Right kidney (tissue), 9 donors: ENCODE measurements at places on chromosomes 16 and 17.

DNA sequence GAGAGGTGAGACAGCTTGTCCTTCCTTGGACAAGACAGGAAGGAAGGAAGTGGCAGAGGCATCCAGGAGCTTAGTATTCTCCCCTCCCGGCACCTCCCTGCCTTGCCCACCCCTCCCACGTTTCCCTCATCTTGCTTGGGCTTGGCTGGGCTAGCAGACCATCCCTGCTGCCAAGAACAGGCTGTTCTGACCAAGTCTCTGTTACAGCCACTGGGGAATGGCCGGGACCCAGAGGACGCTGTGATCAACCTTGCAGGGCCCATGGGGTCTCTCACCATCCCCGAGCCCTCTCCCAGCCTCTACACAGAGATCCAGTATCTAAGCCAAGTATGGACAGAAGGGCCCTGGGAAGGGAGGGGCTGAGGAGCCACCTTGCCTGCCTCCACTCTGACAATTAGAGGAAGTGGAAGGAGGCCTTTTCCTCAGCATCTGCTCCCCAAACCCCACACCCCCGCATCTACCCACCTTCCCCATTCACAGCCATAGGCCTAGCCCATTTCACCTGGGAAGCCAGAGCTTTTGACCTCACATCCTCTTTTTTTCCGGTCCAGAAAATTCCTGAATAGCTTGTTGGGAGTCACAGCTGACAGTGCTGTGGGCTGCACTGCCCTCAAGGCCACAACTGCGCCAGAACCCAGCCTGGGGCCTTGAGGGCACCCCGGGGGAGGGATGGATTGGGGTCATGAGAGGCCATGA, 14.1 kb downstream of the CD300LG start:
- no peak for DNase-seq

GRCh38 chr16:19912455-19913339, 28.0 kb upstream of the GPRC5B start:
- no peak for DNase-seq

GRCh38 chr17:8701754-8702153, 42.9 kb downstream of the CCDC42 start:
- no peak for DNase-seq

- no peak for DNase-seq
Measured at GRCh38 chr16:31420037-31420436, 8.1 kb downstream of the COX6A2 start.

- DNase-seq: no peak
Measured at GRCh38 chr17:39576187-39576586, 31.5 kb downstream of the NEUROD2 start.

GRCh38 chr17:74972107-74972972, at the start of gene HID1:
Gene HID1, minus strand, starts transcription at chr17:74972759. Its CDS starts 103 bp downstream, at chr17:74972656.
- peak; percentile 68 for DNase-seq

- no peak for DNase-seq
Measured at GRCh38 chr16:29141586-29142324, 156.9 kb downstream of the LAT start.

DNA sequence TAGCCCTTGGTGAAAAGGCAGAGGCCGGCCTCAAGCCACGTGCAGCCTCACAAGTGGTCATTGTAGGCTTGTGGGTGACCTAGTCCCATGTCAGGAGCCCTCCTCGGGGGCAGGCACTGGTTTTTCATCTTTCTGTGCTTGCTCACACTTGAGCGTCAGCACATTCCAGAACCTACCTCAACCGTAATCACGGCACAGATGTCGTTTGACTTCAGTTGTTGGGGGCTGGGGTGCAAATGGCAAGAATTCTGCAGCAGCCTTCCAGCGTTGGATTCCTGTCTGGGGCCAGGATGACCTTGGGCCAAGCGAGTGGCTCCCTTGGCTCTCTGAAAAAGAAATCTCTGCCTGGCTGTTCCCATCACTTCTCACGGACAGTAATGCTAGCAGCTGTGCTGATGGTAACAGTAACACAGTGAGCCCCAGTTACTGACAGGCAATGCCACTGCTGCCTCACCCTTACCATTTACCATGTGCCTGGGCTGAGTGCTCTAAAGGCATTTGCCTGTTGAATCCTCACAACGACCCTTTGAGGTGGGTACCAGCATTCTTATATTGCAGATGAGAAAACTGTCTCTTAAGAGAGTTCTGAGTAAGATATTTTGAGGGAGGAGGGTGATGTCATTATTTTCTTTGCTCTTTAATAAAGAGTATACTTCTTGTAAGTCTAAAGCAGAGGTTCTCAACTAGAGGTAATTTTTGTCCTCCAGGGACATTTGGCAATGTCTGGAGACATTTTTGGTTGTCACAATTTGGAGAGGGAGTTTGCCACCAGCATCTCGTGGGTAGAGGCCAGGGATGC, 46.5 kb downstream of the KSR1 start:
- no peak for DNase-seq

- no peak for DNase-seq
Measured at GRCh38 chr17:82400830-82401229, 17.3 kb upstream of the HEXD start.

DNA sequence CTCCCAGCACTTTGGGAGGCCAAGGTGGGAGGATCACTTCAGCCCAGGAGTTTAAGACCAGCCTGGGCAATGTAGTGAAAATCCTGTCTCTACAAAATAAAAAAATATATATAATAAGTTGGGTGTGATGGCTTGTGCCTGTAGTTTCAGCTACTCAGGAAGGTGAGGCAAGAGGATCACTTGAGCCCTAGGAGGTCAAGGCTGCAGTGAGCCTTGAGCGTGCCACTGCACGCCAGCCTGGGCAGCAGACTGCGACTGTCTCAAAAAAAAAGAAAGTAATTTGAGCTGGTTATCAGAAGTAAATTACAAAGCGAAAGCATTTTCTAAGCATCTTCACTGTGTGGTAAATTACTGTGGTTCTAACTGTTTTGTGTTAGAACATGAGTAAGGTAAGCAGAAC, 66.2 kb downstream of the NQO1 start:
- no peak for DNase-seq

DNA sequence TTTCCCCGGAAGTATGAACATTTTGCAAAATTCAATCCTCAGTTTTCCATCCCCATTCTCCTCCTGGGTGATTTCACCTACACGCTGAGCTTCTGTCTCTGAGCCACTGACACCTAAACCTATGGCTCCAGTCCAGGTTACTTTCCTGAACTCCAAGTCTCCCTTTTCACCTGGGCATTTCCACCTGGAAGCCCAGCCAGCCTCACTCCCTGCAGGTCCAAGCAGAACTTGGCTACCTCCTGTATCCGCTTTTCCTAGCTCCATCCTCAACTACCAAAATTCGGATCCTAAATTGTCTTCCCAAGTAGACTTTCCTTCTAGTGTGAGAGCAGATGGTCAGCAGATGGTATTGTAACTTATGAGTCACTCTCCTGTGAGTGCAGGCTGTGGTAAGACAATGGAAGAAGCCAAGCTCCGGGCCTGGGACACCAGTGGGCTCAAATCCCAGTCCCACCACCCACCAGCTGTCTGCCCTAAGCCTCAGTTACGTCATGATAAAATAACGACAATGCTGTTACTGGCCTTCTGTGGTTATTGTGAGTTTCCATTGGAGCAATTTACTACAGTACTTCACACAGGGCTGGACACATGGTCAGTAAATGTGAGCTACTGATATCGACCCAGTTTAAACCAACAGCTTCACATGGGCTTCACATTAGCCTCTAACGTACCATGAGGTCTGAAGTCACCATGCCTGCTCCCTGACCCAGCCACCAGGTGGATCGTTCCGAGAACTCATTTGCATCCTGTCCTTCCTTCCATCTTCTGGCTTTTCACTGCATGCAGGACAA, 33.3 kb downstream of the PECAM1 start:
- no peak for DNase-seq

GRCh38 chr16:70437582-70438557, 1.0 kb downstream of the ST3GAL2 start:
- DNase-seq: no peak

GRCh38 chr17:2084036-2084765, 29.3 kb downstream of the HIC1 start:
- DNase-seq: no peak

- no peak for DNase-seq
Measured at GRCh38 chr16:89366561-89367537, 123.5 kb downstream of the ANKRD11 start.

GRCh38 chr16:30761928-30762902, at the start of the genes CFAP119 and RNF40:
Gene CFAP119, minus strand, starts transcription at chr16:30762062. Its CDS starts 314 bp downstream, at chr16:30761748.
Gene RNF40, plus strand, starts transcription at chr16:30762322. Its CDS starts 224 bp downstream, at chr16:30762546.
- peak; percentile 92 for DNase-seq
